ENCODE measurements at places on chromosomes 1 and 21.

DNA sequence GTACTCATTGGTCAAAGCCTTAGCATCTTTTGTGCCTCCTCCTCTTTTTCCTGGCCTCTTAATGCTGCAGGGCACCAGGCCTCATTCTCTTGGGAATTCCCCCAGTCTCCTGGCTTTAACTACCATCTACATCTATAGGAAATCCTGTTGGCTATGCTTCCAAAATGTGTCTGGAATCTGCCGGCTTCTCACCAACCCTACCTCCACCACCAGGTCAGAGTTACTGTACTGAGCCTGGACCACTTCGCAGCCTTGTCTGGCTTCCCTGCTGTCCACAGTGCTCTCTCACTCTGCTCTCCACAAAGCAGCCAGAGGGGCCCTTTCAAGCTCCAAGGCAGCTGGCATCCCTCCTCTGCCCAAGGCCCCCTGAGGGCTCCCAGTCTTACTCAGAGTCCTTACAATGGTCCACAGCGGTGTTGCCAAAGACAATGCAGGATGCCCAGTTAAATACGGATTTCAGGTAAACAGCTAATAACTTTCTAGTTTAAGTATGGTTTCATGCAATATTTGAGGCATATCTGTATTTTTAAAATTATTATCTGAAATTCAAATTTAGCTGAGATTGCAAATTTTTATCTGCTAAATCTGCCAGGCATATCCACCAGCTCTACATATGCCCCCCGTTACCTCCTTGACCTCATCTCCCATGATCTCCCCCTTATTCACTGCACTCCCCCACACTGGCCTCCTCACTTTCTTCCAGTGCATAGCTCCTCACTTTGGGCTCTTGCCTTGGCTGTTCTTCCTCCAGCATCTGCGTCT, 34.5 kb upstream of the FAM163A start:
- no peak for DNase-seq

- DNase-seq = no peak
Observed at GRCh38 chr1:8661185-8662110, 156.0 kb downstream of the RERE start.

GRCh38 chr1:51671527-51672325, 54.8 kb downstream of the OSBPL9 start:
- no peak for DNase-seq

- DNase-seq = no peak
Observed at GRCh38 chr1:68111519-68112436, 61.4 kb upstream of the DIRAS3 start.

DNA sequence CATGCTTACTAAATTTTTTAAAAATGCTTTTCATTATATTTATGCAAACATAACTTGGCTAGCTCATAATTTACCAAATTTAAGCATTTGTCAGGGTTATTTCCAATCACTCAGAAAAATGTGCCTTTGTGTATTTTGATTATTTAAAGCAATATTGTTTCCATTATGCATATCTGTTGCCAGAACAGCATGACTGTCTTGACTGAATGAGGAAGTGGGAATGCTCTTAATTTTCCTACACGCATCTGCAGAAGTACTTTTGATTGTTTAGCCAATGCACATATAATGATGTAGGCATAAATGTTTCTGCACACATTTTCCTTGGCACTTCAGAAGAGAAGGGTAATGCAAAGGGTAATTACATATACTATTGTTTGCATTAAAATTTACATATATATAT, 92.5 kb upstream of the ADGRL2 start:
- DNase-seq = no peak

DNA sequence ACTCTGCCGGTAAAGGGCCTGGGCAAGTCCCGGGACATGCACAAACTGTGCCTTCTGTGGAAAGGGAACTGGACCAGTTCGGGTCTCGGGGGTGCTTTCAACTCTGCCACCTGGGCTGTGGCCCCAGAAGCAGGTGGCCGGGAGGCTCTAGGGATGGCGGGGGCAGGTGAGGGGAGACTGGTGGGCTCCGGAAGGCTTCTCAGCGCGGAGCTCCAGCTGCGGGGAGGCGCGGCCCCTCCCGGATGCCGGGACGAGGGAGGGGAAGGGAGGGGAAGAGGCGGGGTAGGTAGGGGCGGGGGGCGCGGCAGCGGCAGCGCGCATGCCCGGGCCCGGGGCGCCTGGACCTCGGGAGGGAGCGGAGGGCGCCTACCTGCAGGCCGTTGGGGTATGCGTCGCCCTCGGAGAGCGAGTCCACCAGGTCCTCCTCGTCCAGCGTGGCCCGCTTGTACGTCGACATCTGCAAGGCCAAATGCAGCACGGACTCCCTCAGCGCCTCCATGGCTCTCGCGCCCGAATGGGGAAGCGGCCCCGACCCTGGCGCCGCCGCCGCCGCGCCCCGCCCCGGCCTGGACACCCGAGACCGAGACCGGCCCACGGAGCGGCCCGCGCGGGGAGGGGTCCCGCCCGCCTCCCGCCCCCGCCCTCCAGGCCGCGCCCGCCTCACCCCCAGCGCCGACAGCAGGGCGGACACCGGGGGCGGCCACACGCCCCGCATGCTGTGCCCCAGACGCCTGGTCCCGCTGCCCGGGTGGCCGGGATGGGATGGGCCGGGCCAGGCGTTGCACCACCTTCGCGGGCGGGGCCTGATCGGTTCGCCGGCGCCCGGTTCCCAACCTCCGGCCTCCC, at the start of gene ECE1:
ECE1 (minus strand) TSS at position 764 of the 846 bp plus-strand sequence; CDS start at position 715, 49 bp downstream.
- no peak for DNase-seq

GRCh38 chr1:37767488-37767887, 2.6 kb upstream of the EPHA10 start:
- DNase-seq = no peak

DNA sequence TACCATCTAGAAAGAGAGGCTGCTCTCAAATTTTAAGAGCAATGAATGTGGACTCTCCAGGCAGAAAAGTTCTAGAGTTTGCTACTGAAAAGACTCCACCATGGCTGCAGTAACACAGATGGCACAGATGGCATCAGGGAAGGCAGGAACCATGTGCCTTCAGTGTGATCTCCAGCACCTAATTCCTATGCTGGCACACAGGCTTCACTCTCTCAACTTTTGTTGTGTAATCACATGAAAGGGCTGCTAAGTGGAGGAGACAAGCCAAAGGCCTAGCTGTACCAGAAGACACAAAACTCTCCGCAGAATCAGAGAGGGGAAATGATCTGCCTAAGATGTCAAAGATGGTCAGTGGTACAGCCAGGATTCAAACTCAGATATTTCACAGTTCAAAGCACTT, 31.1 kb downstream of the ERI3 start:
- DNase-seq = no peak

GRCh38 chr1:154859786-154860155, 10.3 kb downstream of the KCNN3 start:
- DNase-seq = no peak

DNA sequence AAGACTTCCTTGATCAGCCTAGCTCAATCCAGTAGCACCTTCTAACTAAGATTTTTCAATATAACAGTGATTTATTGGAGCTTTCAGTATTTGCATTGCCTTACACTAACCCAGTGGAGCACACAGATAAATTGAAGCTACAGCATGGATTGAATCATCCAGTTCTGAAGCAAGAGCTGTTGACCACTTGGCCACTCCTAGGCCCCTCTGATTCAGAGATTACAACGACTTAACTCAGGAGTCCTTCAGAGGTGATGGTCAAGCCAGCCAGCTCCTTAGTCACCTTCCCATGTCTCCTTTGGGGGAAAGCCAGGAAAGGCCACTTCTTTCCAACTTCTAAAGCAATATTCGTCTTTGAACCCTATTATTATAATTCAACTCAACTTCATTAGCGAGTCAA, 151.8 kb downstream of the TENT5C start:
- no peak for DNase-seq

- DNase-seq = no peak
Observed at GRCh38 chr1:40133839-40134238, 27.3 kb upstream of the RLF start.

DNA sequence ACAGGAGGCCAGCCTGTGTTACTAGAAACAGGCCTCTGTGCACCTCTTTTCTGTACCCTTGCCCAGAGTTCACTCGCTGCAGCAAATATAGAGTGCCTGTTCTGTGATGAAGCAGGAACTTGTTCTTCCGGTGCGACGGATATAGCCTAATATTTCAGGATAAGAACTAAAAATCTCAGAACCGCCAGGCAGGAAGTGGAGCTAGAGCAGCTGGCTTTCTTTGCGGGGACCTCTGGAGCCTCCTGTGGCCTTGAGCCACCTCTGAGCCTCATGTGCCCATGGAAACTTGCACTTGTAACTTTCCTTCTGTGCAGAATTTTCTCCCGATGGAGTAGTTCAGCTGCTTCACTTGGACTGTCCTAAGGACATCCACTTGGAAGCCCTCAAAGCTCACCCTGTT, 44.5 kb upstream of the VAMP3 start:
- no peak for DNase-seq

GRCh38 chr1:203305809-203306088, 430 bp downstream of the BTG2 start:
- DNase-seq = no peak

DNA sequence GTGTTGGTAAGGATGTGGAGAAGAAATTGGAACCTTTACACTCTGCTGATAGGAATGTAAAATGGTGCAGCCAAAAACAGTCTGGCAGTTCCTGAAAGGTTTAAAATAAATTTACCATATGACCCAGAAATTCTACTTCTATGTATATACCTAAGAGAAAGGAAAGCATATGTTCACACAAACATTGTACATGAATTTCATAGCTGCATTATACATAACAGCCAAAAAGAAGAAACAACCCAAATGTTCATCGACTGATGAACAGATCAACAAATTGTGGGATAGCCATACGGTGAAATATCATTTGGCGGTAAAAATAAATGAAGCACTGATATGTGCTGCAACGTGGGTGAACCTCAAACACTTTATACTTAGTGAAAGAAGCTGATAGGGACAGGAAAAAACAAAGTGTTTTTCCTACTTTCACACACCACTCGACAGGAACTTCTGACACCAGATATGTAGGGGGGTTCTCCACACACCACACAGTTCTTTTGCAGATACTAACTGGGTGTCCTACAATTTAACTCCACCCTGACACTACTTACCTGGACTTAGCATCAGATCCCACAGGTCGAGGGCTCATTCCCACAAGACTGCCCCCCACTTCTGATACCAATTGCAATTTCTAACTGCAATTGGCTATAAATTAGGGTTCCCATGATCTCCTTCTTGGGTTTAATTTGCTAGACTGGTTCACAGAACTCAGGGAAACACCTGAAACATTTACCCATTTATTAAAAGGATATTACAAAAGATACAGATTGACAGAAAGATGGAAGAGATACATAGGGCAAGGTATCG, 35.9 kb upstream of the ZNF326 start:
- no peak for DNase-seq

DNA sequence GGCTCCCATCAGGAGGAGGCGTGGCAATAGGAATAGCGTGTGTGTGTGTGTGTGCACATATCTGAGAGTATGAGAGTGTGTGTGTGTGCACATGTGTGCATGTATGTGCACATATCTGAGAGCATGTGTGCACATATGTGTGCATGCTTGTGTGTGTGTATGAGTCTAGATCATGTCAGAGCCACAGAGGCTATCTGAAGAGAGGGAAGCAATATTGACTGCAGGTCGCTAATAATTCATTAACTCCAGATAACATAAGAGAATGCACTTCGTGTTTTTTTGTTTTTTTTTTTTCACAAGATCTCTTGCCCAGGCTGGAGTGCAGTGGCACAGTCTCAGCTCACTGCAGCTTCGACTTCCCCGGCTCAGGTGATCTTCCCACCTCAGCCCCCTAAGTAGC, 4.7 kb upstream of the SLC45A1 start:
- no peak for DNase-seq

DNA sequence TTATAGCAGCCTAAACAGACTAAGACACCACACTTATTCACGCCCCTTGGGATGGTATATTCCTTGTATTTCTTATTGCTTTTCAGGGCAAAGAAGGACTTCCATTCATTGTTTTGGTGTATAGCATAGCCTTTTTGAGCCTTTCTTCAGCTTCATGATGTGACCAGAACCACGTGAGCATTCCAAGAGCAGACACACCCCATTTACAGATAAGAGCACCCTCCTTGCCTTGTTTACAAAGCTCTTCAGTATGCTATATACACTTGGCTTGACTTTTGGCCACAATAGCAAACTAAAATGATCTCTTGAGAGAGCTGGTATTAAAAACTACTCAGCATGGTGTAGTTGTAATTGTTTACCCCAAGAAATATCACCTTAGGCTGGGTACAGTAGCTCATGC, 78.7 kb downstream of the PIK3R3 start:
- DNase-seq = no peak

GRCh38 chr1:27658951-27659496, 13.0 kb downstream of the IFI6 start:
- DNase-seq = no peak

- DNase-seq = no peak
Observed at GRCh38 chr1:40976952-40977690, 2.4 kb upstream of the CTPS1 start.

DNA sequence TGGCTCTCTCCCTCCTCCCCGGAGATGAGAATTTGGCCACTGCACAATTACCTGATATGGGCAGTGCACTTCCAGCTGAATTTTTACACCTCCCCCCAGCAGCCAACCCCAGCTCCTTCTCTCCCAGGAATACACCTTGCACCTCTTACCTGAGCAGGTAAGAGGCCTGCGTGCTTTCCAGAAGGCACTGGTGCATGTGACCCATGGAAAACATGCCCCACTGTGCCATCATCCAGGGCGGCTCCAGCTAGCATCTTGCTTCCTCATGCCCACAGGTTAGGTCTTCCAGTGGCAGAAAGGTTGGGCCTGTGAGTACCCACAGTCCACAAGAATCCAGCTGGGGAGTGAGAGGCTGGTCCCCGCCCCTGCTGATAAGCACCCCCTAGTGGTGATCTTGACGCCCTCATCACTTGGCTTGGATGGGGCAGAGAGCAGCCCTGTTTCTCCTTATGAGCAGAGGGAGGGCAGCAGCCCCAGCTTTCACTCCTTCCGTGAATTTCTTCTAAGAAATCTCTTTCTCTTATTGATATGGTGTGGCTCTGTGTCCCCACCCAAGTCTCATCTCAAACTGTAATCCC, 57.8 kb downstream of the EDARADD start:
- DNase-seq = no peak

DNA sequence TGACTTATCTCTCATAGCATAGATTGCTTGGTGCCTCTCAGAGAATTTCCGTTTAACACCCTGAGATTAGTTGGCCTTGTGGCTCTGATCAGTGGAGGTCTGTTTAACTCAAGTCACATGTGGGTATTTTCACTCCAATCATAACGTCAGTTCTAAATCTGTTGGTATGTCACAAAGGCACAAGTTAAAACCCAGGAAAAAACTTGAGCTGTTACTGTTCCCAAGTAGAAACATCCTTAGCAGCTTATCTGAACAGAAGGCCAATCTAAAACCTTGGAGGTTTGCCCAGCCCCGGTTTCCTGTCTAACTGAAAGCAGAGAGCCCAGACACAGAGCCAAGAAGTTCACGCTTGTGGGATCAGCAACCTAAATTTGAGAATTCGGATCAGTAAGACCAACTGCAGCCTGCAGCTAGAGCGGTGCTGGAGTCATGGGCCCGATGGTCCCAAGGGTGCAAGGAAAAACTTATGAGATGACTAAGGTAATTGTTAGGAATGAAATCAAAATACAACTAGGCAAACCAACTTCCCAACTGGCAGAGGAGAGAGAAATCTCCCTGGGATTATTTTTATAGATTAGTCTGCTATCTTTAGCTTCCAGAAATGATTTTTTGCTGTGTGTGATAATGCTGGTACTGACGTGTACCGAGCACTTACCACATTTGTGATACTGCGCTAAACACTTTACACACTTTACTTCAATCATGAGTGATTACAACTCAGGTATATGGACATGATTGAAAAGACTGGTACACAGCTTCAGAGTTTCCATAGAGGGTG, 90.2 kb upstream of the C1orf21 start:
- no peak for DNase-seq
